ENCODE measurements at places on chromosomes 1 and 21.

DNA sequence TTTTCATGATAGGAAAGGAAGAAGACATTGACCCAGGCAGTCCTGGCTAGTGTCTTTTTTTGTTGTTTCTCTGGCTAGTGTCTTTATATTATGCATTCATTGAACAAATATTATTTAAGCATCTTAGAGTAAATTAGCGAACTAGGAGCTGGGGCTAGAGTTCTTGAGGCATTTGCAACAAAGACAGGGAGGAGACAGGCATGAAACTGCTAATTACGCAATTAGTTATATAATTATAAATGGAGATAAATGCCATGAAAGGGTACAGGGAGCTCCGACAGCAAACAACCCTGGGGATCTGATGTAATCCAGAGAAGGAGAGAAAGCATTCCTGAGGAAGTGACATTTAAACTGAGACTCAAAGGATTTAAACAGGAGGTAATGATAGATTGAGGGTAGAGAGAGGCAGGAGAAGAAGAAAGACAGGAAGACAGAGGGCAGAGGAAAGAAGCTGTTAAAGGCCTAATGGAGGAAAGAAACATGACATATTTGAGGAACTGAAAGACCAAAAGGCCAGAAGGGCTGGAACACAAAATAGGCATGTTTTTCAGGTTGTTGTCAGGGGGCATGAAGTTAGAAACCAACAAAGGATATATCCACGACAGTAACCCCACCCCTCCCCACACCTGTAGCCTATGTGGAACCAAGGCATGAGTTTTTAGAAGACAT lies 99.5 kb upstream of the GJB5 start:
- no peak for DNase-seq

DNA sequence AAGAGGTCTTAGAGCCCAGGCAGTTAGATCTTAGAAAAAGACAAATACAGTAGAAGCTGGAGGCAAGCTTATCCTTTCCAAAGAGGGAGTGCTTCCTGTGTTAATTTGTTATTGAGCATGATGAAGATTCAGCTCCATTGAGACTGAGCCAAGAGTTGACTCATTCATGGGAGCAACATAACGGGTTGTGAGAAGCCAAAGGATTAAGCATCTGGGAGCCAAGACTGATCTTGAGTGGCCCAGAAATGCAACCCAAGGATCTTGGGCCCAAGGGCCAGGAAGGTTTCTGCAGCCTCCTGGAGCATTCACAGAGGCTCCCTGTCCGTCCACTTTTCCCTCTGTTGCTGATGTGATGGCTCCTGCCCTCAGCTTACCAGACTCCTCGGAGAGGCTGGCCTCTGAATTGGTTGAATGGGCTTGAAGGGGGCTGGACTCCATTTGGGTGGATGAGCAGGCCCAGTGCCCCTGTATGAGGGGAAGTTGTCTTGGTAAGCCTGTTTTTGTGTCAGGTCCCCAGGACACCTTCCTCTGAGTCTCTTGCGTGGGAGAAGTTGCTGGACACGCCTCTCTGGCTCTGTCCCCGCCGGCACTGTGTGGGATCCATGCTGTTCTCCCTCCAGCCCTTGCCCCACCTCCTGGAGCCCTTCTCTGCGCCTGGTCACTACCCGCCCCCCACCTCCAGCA lies 42.4 kb downstream of the PDE9A start:
- DNase-seq, result no peak

- DNase-seq, result no peak
These were observed 214.5 kb downstream of the RGS7 start for GRCh38 chr1:241142493-241142892.

DNA sequence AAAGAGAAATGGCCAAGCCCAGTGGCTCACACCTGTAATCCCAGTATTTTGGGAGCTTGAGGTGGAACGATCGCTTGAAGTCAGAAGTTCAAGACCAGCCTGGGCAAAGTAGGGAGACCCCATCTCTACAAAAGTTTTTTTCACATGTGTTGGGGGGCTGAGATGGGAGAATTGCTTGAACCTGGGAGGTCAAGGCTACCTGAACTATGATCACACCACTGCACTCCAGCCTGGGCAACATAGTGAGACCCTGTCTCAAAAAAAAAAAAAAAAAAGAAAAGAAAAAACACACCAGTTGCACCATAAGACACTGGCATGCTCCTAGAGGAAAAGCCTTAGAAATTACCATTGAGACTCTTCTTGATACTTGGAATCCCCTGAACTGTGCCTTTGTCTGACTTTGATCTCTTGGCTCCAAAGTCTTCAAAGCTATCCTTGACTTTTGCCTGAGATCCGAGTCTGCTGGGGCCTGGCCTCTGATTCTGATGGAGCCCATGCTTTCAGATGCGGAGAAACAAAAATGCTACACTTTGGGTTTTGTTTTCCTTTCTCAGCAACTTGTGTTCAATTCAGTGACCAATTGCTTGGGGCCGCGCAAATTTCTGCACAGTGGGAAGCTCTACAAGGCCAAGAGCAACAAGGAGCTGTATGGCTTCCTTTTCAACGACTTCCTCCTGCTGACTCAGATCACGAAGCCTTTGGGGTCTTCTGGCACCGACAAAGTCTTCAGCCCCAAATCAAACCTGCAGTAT lies 33.7 kb downstream of the ATP5PO start:
- no peak for DNase-seq

- no peak for DNase-seq
These were observed 33.2 kb downstream of the DDI2 start for GRCh38 chr1:15650433-15650832.

GRCh38 chr21:36069713-36070583 lies at the start of gene CBR1:
Gene CBR1, plus strand, starts transcription at chr21:36070024. Its CDS starts 92 bp downstream, at chr21:36070116.
- DNase-seq, result peak; percentile 77

- DNase-seq, result no peak
These were observed 48.2 kb upstream of the LRP8 start for GRCh38 chr1:53376041-53376461.

GRCh38 chr1:44483089-44483874 lies 78.2 kb downstream of the RNF220 start:
- no peak for DNase-seq

- no peak for DNase-seq
These were observed 183.9 kb downstream of the NRIP1 start for GRCh38 chr21:14880922-14881321.

DNA sequence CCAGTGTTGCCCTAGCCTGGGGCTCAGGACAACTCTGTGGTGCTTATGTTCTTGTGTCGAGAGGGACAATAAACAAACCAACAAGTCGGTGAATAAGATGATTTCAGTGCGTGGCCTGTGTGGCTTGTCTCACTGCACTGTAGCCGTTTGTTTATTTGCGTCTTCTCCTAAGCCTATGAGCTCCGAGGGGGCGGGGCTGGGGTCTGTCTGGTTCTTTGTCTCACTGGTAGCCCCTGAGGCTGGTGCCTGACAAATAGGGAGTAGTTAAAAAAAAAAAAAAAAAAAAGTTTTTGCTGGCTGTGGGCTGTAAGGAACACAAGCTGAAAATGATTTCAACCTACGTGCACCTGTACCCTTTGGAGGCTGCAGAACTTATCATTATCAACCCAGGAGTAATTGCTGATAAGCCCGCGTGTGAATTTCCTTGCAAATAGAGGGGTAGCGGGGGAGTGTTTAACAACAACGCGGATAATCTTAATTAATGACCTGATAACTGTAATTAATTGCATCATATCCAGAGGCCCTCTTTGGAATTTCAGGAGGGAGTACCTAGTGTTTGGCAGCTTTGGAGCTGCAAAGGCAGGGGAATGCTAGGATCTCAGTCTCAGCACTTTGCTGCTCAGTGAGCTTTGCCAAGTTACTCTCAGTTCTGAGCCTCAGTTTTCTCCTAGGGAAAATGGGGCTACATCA lies 925 bp upstream of the ARHGEF10L start:
- no peak for DNase-seq

GRCh38 chr1:36844917-36845316 lies 189.4 kb downstream of the GRIK3 start:
- DNase-seq, result no peak

DNA sequence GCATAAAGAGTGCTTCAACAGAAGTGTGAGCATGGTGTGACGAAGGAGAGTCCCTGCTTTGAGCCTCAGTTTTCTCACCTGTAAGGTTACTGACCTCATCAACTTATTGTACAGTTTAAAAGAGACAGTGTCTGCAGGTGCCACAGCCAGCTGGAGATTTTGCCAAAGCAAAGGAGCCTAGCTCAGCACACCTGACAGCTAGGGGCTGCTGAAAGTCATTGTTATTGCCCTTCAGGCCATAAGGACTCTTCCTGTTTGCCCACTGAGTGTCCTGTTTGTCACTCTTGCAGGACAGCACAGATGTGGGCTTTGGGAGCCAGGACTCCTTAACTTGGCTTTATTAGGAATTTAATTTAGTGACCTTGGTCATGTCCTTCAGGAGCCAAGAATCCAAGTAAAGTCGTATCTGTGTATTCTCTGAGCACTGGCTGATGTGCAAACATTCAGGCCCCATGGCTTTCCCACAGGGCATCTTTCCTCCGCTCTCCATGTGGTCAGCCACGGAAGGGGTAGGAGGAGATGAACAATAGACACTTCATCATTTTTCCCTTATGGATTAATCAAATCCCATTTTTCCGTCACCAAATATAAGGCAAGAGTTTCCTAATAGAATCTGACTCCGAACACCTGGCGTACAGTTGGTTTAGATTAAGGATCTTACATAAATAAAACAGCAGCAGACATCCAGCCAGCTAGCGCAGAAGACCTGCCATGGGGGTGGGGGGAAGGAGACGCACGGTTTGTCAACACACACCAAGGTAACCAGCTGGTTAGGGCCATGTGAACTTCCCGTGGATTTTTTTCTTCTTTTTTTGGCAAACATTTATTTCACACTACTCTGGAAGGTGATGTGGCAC lies 43.1 kb upstream of the KANK4 start:
- DNase-seq, result no peak

GRCh38 chr1:156465747-156466365 lies 34.7 kb downstream of the MEF2D start:
- no peak for DNase-seq

DNA sequence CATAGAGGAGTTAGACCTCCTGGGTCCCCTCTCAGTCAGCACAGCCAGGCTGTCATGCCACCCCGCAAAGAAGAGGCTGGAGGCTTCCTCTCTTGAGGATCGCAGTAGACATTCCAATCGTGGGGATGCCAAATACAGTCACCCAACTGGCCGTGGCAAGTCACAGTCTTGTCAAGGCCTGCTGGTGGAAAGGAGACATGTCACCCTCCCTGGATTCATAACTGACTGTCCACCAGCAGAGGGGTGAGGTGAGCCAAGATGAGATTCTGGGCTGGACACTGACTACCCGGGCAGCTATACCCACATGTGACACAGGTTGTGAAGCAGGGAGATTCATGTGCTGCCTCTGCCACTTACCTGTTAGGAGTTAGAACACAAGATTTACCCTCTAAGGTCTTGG lies 123.5 kb upstream of the NGF start:
- DNase-seq, result peak; percentile 16

DNA sequence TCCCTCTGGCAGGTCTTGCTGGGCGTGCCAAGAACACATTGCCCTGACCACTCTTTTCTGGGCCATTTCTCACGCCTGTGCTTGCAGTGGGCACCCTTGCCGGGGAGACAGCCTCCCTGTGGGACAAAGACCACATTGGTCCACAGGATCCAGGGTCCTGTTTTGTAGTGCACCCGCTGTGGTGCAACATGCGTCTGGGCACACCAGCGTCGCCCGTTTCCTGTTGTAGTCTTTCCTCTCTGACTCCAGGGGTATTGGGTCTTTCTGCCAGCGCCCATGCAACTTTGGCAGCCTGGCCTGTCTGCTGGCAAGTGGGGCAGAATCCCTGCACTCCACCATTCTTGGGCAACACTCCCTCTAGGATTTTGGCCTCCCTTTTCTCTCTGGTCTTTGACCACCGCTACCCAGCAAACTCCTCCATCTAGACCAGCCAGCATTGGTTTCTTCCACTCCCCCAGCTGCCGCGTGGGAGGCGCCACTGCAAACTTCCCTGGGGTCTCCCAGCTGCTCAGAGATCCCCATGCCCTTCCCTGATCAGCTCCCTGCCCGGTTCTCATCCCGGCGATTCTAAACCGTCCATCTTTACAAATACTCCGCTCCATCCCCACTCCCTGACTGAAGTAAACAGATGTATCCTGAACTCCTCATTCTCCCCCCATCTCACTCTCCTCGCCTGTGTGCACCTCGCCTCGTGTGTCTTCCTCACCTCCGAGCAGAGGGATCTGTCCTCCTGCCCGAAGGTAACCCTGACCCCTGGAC lies 1.2 kb upstream of the TPRG1L start:
- DNase-seq, result no peak

GRCh38 chr1:2795926-2796325 lies 5.6 kb downstream of the TTC34 start:
- no peak for DNase-seq

GRCh38 chr1:47859092-47859743 lies 138.0 kb downstream of the TRABD2B start:
- no peak for DNase-seq

GRCh38 chr1:23357138-23357908 lies 12.3 kb downstream of the ZNF436 start:
- no peak for DNase-seq

- DNase-seq, result no peak
These were observed 14.5 kb downstream of the PIK3R3 start for GRCh38 chr1:46117810-46118494.

GRCh38 chr1:162696286-162696862 lies 64.1 kb downstream of the DDR2 start:
- no peak for DNase-seq

GRCh38 chr21:36255663-36256062 lies 64.3 kb upstream of the MORC3 start:
- DNase-seq, result no peak

- DNase-seq, result no peak
These were observed 23.1 kb downstream of the TP73 start for GRCh38 chr1:3675436-3675835.

- DNase-seq, result no peak
These were observed 200.9 kb downstream of the TM2D1 start for GRCh38 chr1:61523893-61524605.

DNA sequence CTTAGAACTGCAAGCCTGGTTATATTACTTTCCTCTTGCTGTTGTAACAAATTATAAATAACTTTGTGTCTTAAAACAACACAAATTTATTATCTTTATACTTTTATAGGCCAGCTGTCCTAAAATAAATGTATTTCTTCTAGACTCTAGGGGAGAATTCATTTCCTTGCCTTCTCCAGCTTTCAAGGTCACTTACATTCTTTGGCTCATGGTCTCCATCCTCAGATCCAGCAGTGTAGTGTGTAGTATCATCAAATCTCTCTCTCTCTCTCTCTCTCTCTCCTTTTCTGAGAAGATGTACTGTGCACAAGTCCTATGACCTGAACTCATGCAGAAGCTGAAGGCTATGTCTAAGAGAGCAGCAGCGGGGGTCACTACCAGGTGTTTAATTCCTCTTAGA lies 1510.6 kb downstream of the MRPL39 start:
- DNase-seq, result no peak
